Stimulated activated CD8-positive, alpha-beta memory T cell treated with anti-CD3 and anti-CD28 coated beads, Interleukin-2, amount 100 ng/mL, for 1 hour (primary cell): ENCODE measurements at places on chromosomes 5 and 9.

- DNase-seq: no peak
Observed at GRCh38 chr9:84775056-84775643, 105.6 kb downstream of the NTRK2 start.

DNA sequence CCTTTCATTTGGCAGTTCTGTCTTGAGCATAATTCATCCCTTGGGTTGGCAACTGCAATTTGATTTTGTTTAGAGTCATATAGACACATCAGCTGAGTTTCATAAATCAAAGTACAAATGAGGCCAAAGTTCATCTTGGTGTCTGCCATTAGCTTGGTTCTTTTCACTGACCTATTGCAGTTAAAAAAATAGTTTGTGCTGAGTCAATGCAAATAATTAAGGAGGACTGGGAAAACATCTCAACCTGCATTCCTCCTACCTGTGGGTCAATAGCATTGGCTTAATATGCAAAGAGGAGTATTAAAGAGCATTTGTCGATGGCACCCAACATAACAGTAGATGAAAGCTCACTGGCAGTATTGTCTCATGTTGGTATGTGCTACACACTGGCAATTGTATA lies 1.6 kb downstream of the PKD2L2 start:
- DNase-seq: no peak

DNA sequence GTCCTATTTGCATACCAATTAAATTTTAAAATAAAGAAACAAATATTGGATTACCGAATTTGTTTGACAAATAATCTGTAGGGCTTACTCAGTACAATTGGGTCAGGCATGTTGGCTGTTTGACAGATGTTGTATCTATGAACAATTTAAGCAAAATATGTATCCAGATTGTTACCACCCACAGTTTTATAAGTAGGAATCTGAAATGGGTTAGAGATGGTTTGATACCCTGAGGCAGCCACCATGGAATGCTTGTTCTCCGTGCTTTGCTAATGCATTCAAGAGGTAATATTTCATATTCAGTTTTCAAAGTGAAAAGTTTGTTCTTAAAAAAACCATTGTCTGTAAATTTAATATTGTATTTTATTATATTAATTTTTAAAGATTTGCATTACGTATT lies 285.1 kb upstream of the ARRDC3 start:
- DNase-seq: no peak

- DNase-seq: no peak
Observed at GRCh38 chr9:21311889-21312288, 6.8 kb upstream of the IFNA5 start.
